ENCODE measurements at places on chromosomes 5 and 9.

- DNase-seq: no peak
Observed at GRCh38 chr5:40291338-40291737, 388.4 kb upstream of the PTGER4 start.

GRCh38 chr9:113464286-113464660 is 746 bp downstream of the RGS3 start:
- DNase-seq: no peak

- DNase-seq: no peak
Observed at GRCh38 chr5:15634591-15635288, 134.8 kb downstream of the FBXL7 start.

- DNase-seq: no peak
Observed at GRCh38 chr9:107239474-107239873, 43.6 kb upstream of the RAD23B start.

All from NCI-H1105 (cell line).